Left lobe of liver (tissue), 2 donors: ENCODE measurements at places on chromosomes 6 and 20. TPM values are rescaled to one million over a fixed set of nuclear protein-coding genes. Genes with fewer than 3 reads are reported as not detected.

DNA sequence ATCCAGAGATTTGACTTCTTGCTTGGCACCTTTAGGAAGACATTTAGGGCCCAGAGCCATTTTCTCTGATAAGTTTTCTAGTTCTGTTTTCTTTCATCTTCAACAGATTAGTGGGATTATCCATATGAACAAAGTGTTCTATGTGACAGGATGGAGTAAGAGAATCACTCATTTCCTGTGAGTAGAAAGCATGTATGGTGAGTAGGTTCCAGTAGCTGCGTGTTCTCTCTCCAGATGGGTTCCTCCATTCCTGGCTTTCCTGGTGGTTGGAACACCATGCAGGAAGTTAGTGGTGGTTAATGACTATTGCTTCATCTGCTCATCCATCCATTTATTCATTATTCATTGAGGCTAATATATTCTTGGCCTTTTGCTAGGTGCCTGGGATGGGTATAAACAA, 54.0 kb downstream of the EFCAB8 start:
- no peak for DNase-seq

- no peak for DNase-seq
Observed at GRCh38 chr6:127858727-127859391, 42.0 kb downstream of the THEMIS start.

GRCh38 chr6:114816678-114817077, 473.9 kb upstream of the HS3ST5 start:
- no peak for DNase-seq

- no peak for DNase-seq
Observed at GRCh38 chr6:3417473-3417872, 39.4 kb downstream of the SLC22A23 start.

GRCh38 chr6:26032340-26033084, 54.7 kb upstream of the HFE start:
- DNase-seq = no peak

GRCh38 chr20:6467562-6467961, 299.9 kb upstream of the BMP2 start:
- DNase-seq = no peak

GRCh38 chr20:63976980-63977738, 2.3 kb downstream of the SAMD10 start:
- DNase-seq = no peak

DNA sequence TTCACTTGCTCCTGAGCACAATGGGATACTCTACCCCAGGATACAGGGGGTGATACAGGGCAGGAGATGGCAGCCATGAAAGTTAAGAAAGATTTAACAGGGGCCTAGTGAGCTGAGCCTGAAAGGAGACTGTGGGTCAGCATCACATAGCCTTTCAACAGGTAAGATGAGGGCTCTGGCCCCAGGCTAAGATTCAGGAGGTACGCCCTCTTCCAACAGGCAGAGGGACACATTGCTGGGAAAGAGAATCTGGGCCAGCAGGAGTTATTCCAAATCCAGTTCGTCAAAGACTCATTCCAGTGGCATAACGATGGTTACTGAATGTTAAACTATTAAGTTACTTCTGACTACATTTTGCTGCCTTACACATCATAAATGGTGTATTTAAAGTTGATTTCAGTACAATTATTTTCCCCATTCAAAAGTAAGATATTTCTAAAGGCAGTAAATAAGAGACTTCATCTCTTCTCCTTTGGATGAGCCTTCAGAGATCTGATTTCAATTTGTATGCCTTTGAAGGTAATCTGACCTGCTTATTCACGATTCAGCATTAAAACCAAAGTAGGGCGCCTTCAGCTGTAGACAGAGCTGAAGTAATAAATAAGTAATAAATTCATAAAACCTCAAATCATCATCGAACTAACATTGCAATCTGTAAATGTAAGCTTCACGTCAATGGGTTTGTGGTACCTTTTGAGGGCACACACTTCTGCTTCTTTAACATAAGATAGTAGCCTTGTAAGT, 62.4 kb downstream of the HS3ST5 start:
- no peak for DNase-seq

- DNase-seq = no peak
Observed at GRCh38 chr6:45371924-45372573, 5.7 kb downstream of the SUPT3H start.

DNA sequence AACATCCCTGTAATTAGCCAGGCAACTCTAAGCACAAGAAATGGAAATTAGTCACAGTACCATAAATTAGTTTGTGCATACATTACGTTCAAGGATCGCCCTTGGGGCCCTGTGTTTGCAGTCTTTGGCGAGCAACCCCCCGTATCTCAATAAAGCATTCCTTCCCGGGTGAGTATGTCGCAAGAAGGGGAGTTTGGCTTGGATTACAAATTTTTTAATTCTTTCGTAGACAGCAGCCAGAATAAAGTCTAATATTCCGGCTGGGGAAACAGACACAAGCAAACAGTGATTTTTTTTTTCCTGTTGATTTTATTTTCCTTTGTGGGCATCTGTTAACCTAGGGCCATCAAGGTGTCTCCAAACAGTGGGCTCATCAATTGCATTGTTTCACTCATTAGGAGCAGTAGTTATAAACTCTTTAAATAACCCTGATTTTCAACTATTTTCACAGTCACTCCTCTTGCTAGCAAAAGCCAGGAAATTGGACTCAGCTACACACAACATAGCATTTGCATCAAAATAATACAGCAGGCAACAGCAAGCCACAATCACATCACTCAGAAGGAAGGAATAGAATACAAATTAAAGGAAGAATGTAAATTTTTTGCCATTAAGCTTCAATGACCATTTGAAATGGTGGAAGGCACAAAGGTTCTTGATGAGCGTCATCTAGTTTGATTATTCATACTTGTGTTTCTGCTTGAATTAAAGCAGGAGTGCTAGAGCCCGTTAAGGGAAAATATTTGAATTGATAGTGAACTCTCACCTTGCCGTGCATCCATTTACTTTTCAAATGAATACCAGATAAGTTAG, 85.3 kb downstream of the LINC00237 start:
- DNase-seq = no peak

GRCh38 chr6:27154696-27155095, 92.8 kb upstream of the PRSS16 start:
- no peak for DNase-seq

DNA sequence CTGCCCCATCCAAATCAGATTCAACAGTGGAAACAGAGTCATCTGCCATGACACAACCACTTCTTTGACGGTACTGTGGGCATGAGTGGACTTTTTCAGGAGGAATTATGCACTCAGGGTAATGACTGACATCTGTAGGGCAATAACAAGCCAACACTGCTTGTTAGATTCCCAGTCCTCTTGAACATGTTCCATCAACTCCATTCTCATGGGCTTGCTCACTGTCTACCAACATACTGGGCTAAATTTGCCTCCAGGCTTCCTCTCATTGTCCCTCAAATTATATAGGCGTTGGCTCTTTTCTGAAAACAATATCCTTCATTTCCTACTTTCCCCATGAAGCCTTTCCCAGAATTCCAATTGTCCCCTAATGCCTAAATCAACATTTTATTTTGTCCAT, 43.1 kb downstream of the ANKEF1 start:
- DNase-seq = no peak

DNA sequence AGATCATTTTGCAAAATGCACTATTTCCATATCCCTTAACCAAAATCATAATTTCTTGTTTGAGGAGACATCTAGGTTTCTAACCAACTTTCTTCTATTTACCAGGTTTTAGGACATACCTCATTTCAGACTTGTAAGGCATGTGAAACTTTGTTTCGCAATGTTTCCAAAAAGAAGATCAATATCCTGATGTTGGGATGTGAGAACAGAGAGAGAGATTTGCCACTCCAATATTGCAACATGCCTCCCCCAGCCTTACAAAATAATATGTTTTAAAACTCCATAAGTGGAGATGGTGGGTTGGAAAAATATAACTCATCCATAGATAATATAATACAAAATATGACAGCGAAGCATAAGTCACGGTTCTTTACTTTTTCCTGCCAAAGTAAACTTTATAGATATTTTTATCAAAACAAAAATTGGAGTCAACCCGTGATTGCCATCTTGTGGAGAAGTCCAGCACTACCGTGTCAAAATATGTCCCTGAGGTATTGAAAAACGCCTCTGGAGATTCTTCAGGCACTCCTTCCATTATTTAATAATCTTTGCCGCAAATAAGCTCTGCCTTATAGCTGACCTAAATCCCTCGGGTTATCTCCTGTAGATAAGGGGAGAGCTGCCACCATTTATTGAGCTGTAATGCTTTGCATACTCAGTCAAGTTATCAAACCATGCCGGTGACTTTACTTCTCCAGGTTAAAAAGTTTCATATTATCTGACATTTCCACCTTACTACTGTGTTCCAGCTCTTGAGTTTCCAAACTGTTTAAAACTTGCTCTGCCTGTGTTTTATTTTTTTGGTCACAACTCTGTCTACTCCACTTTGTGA, 534.2 kb downstream of the HACE1 start:
- DNase-seq = no peak

- DNase-seq = no peak
Observed at GRCh38 chr20:52230409-52230808, 38.8 kb upstream of the ZFP64 start.

DNA sequence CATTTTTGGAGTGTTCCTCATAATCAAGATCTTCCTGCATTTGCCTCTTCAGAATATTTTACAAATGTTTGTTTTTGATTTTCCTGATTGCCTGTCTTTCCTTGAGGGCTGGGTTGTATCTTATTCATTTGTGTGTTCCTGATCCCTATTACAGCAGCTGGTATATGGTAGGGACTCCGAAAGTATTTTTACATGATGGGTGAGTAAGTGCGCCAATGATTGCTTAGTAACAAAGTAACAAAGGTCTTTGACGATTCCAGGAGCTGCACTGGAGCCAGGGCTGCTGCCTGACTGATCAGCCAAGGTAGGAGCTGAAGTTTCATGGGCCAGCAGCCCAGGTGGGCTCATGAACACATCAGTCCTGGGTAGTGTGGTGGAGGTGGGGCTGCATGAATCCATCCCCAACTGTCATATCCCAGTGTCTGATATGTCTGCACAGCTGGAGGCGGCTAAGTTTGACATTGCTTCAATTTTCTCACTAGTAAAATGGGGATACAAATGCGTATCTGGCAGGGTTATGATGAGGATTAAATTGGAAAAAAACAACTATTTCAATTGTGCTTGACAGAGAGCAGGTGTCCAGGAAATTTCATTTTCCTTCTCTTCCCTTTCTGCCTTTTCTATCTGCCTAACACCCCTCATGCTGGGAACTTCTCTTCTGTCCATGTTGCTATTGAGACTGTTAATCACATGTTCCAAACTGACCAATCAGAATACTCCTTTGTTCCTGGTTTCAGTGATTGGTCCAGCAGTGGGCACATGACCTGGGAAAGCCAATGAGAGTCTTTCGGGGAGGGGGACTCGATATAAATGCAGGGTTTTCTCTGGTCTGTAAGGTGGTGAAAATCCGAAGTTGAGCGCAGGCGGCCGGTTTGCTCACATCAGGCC, 90.7 kb downstream of the CDH26 start:
- no peak for DNase-seq

DNA sequence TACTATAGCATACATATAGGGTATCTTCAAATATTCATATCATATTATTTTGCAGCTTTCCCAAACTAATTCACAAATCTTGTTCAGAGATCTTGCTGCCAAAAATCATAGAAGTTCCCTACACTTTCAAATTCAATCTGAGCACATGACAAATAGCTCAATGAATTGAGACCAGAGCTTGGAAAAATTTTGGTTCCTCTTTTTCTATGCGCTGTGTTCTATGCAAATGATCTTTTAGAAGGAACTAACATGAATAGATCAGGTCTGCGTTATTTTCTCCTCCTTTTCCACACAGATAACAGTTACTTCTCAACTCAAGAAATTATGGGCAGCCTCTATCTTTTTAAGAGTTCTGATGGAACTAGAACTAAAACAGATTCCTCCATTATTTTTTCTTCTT, 316.3 kb downstream of the ARHGAP18 start:
- DNase-seq = no peak

DNA sequence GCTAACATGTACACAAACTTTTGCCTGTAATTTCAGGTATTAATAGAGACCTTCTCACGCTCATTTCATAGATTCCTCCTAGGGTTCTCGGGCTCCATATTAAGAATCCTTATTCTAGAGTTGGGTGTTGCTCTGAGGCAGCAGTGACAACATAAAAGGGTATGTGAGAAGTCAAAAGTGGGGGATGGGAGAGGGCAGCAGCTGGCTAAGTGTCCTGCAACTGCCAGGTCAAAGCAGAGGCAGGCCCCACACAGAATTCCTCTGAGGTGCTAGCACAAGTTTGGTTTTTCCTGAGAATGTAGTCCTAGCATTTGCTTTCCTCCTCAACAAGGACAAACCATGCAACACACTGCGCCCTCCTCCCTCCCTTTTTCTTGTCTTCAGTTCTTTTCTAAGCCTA, 4.6 kb downstream of the NSFL1C start:
- no peak for DNase-seq

- no peak for DNase-seq
Observed at GRCh38 chr6:117906507-117906957, 532 bp upstream of the SLC35F1 start.

- DNase-seq = no peak
Observed at GRCh38 chr20:25250508-25250907, 2.6 kb downstream of the PYGB start.

GRCh38 chr6:41767112-41767833, 12.4 kb downstream of the FRS3 start:
- DNase-seq = no peak

GRCh38 chr6:100751590-100751989, 129.5 kb downstream of the ASCC3 start:
- no peak for DNase-seq

- DNase-seq = no peak
Observed at GRCh38 chr6:108469316-108469715, 91.4 kb upstream of the FOXO3 start.

DNA sequence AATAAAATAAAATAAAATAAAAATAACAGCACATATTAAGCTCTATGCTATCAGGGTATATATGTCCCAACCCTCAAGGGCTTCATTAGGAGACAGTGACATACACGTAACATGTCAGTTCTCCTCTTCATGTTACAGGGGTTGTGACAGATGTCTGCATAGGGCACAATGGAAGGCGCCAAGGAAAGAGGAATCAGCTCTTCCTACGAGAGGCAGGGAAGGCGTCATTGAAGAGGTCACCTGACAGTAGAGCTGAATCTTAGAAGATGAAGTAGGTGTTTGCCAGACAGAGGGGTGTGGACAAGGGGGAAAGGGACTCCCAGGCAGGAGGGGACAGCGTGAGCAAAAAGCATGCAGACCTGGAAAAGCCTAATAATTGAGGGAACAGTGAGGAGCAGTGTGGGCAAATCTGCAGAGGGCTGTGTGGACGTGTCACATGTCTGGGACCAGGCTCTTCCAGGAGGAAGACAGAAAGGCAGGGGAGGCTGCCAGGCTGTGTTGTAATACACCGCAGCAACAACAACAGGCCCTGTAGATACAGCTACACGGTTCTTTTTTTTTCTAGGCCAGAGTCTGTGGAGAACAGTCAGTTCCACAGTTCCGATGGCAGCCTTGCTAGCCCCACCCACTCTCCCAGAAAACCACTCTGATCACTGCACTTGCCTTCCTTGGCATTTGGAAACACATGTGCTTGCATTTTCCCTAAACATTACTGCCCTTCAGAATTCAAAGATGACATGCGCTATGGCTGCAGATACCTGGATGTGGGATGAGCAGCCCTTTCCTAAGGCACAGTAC, 2.5 kb upstream of the FKBP5 start:
- peak; percentile 88 for DNase-seq

The PGC gene
- total RNA-seq = 0.63 TPM

The BPIFA1 gene
- not detected for total RNA-seq

The DAAM2 gene
- 6.0 TPM for total RNA-seq

The GHRH gene
- not detected for total RNA-seq

The TNFAIP3 gene
- total RNA-seq = 8.8 TPM

The PCIF1 gene
- total RNA-seq = 11.2 TPM

The SNAI1 gene
- total RNA-seq = 0.75 TPM

The NKX2-2 gene
- total RNA-seq = not detected

The DEF6 gene
- total RNA-seq = 1.5 TPM

The SIGLEC1 gene
- total RNA-seq = 5.9 TPM
